ENCODE measurements at places on chromosomes 16 and 17. TPM values are rescaled to one million over a fixed set of nuclear protein-coding genes. Genes with fewer than 3 reads are reported as not detected.

- peak; percentile 37 for DNase-seq
Measured at GRCh38 chr17:77459018-77459755, 318.4 kb downstream of the SEC14L1 start.

Gene ANKS4B
- 0.09 TPM for polyA plus RNA-seq

DNA sequence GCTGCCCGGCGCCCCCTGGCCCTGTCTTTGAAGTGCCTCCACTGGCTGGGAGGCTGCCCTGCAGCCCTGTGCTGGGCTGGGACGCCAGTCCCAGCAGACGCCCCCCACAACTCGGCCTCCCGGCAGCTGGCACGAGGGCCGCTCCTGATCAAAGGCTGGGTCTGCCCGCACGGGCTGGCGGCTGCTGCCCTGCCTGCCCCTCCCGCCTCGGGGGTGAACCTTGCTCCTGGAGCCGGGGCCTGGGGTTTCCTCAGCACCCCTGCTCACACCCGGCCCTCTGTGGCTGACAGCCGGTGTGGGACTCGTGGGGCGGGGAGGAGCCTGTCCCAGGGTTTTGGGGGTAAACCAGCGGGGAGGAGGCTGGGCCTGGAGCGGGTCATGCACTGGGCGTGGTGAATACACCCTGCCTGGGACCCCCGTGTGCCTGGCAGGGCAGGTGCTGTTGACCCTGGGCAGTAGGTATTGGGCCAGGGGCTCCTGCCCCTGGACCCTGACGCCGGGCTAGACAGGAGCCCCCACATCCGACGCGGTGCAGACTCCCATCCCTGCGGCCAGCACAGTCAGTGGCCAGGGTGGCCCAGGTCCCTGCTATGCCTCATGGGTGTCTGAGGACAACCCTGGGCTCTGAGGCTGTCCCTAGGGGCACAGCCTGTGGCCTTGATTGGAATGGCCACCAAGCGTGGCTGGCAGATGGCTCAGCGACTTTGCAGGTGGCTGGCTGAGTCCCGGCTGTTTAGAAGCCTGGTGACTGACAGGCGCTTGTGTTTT lies 21.7 kb downstream of the CENPX start:
- DNase-seq: no peak

Gene DLX4
- polyA plus RNA-seq: 1.2 TPM

Gene CD300H
- 0.64 TPM for polyA plus RNA-seq

DNA sequence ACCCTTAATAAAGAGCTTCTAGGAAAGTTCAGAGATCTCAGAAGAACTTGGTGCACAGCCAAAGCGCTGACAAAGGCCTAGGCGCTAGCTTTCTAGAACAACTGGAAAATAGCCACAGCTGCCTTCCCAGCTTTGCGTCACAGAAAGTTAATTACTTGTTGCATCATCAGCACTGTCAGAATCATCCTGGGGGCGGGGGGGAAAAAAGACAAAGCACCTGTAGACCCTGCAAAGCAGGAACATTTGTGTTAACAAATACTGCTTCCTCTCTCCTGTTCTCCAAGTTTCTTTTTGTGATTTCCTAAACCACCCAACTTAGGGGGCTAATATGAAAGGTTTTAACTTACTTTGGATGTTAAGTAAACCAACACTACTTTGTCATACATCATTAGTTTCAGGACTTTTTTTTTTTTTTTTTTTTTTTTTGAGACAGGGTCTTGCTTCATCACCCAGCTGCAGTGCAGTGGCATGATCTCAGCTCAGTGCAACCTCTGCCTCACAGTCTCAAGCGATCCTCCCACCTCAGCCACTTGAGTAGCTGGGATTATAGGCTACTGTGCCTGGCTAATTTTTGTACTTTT lies 4.8 kb upstream of the AARSD1 start:
- no peak for DNase-seq

- no peak for DNase-seq
Measured at GRCh38 chr16:15542261-15542660, 100.7 kb downstream of the MARF1 start.

Gene KRT40
- not detected for polyA plus RNA-seq

DNA sequence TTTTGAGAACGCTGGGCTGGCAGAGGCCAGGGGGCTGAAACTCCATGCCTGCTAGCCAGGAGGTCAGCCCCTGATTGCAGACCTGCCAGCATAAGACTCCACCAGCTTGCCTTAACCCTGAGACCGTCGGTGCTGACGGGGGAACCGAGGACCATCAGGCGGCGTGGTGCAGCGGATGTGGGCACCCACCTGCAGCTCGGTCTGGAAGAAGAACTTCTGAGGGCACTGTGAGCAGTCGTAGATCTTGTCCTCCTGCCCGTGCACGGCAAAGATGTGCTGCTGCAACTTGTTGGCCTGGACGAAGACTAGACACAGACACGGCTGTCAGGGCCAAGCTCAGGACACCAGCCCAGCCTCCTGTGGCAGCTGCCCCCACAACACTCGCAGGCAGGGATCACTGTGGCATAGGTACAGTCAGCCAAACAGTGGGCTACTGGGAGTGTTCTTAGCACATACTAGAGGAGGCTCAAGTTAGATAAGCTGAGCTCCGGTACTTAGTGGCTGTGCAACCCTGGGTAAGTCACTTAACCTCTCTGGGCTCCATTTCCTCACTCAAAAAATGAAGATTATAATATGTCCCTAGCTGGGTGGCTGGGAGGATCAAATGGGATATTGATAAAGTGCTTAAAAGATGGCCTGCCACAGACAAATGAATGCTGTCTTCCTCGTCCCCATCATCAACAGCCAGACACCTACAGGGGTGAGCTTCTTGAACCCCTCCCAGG lies 150.0 kb downstream of the C16orf78 start:
- no peak for DNase-seq

GRCh38 chr16:26665166-26665939 lies 401.4 kb upstream of the C16orf82 start:
- no peak for DNase-seq

DNA sequence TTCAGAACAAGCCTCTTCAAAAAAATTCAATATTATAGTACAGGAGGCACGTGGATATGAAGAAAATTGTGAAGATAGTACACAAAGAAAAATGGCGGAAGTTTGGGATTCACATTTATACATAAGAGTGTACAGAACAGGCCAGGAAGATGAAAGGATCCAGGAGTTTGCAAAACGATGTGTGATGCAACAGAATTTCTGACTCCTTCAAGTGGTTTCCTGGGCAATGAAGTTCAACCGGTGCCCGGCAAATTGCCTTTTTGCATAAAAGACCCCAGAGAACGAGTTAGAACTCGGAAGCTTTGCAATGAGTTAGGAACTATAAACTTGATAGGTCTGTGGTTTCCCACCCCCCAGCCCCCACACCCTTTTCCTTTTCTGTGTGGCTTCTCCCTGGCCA lies 189.1 kb downstream of the SALL1 start:
- peak; percentile 5 for DNase-seq

Gene MYCBPAP
- 5.1 TPM for polyA plus RNA-seq

- DNase-seq: no peak
Measured at GRCh38 chr16:88940862-88941817, 35.9 kb downstream of the CBFA2T3 start.

Gene SCPEP1
- polyA plus RNA-seq: 52.1 TPM

Gene CD300LB
- 0.24 TPM for polyA plus RNA-seq

GRCh38 chr17:30600830-30601494 lies 123.8 kb downstream of the GOSR1 start:
- DNase-seq: peak; percentile 25

DNA sequence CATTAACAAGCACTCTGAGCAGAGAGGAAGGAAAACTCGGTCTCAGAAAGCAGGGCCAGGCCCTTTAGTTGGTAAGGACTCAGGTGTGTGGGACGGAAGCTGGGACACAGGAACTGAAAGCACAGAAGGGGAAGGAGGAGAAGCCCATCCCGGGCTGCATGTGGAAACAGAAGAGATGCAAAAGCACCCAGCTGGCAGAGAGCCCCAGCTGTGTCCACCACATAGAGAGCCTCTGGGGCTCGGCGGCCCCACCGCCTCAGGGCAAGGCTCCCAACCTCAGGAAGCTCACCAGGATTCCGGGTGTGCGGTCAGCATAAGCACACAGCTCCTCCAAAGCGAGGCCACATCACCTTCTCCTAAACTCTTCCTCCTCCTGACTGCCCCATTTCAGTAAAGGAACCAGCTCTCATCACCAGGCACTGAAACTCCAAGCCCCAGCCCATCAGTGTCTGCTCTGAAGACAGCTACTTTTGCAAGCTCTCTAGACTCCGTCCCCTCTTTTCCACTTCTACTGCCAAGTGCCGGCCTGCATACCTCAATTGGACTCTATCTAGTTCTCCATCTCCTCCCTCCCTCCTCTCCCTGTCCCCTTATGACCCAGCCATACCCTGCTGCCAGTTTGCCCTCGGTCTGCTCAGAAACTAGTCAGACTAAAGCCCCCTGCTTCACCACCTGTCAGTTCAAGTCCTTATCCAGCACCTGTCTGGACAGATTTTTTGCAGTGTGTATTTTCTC lies 6.0 kb downstream of the ST3GAL2 start:
- peak; percentile 58 for DNase-seq

DNA sequence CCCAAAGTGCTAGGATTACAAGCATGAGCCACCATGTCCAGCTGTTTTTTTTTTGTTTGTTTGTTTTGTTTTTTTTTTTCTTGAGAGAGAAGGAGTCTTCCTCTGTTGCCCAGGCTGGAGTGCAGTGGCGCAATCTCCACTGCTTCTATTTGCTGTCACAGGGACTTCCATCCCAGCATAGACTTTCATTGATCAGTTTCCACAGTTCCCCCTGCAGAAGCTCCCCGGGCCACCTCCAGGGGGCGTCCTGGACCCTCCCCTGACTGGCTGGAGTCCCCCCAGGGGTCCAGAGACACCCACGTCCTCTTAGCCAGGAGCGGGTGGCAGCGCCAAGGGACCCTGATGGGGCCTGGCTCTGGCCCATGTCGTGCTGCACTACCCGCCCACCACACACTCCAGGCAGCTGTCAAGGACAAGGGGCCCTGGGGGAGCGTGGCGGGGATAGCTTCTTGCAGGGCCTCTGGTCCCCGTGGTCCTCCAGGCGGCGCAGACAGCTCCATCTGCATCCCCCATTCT lies 3.1 kb upstream of the NPW start:
- no peak for DNase-seq

- no peak for DNase-seq
Measured at GRCh38 chr17:65225061-65225460, 87.9 kb downstream of the RGS9 start.

- DNase-seq: no peak
Measured at GRCh38 chr16:31177136-31177535, 2.8 kb upstream of the FUS start.

DNA sequence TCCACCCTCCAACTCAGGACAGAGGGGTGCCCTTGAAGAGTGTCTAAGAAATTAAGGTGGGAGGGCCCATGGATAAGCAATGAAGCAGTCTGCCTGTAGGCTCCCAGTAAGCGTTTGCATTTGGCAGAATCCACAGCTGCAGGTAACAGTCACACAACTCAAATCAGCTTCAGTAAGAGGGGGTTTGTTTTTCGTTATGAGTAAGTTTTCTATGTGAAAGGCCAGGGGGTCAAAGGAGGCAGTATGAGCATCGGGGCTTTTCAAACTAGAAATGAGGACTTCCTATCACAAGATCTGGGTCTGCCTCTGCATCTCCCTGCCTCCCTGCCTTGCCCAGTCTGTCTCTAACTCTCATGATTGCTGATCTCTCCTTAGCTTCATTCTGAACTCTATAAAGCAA lies 128.1 kb upstream of the CCL2 start:
- DNase-seq: no peak

- no peak for DNase-seq
Measured at GRCh38 chr16:2282866-2283555, 15.1 kb upstream of the RNPS1 start.

Gene POLR3E
- polyA plus RNA-seq: 54.9 TPM

- DNase-seq: no peak
Measured at GRCh38 chr17:2967515-2967914, 95.9 kb downstream of the OR1D5 start.

DNA sequence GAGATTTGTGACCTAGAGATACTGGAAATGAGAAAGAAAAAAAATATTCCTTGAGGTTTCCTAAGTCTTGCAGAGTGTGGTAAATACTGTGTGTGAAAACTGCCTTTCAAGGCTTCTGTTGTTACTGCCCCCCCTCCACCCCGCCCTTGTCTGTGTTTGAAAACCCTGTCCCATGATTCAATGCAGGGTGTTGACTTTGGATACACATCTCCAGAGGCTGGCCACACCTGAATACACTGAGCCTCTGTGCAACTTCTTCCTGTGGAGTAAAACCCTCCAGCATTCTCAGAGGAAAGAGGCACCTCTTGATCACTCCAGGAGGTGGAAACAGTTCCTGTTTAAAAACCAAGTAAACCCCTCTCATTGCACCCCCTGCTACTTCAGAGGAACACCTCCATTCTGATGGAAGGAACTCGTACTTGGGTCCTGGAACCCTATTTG lies 123.0 kb upstream of the CACNG5 start:
- no peak for DNase-seq

GRCh38 chr16:51119973-51120729 lies 30.9 kb downstream of the SALL1 start:
- no peak for DNase-seq

DNA sequence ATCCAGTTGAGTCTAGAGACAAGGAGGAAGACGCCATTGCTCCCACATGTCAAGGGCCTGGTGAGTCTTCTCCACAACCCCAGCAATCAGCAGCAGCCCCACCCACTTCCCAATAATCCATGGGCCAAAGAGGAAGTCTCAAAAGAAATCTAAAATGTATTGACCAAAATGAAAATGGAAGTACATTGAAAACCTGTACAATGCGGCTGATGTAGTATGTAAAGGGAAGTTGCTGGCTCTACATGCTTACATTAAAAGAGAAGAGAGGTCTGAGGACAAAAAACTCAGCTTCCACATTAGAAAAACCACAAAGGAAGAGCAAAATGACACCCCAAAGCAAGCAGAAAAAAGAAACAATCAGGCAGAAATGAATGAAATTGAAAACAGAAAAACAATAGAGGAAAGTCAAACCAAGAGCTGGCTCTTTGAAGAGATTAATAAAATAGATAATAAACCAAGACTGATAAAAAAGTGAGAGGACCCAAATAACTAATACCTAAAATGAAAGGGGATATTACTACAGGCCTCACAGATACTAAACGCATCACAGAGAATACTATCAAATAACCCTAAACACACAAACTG lies 100.6 kb upstream of the METRNL start:
- DNase-seq: peak; percentile 55

DNA sequence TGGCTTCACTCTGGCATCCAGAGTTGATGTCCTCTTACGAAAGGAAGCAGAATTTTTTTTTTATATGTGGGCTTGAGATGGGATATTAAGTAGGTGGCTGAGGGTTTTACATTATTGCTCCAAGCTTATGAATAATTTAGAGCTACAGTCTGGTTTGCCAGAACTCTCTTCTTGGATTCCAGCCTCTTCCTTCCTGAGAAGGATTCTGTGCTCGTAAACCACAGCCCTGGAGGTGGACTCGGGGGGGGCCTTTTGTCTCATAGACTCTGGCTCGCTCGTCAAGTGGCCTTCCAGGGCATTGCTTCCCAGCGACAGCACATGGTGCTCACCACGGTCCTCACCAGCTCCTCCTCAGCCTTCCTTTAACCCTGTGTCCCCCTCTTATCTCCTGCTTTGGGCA lies 43.2 kb downstream of the TMEM11 start:
- no peak for DNase-seq

- DNase-seq: no peak
Measured at GRCh38 chr17:62935523-62935922, 30.5 kb upstream of the TANC2 start.

All from left lung (tissue), 14 donors.